ENCODE measurements at places on chromosomes 2 and 18.

DNA sequence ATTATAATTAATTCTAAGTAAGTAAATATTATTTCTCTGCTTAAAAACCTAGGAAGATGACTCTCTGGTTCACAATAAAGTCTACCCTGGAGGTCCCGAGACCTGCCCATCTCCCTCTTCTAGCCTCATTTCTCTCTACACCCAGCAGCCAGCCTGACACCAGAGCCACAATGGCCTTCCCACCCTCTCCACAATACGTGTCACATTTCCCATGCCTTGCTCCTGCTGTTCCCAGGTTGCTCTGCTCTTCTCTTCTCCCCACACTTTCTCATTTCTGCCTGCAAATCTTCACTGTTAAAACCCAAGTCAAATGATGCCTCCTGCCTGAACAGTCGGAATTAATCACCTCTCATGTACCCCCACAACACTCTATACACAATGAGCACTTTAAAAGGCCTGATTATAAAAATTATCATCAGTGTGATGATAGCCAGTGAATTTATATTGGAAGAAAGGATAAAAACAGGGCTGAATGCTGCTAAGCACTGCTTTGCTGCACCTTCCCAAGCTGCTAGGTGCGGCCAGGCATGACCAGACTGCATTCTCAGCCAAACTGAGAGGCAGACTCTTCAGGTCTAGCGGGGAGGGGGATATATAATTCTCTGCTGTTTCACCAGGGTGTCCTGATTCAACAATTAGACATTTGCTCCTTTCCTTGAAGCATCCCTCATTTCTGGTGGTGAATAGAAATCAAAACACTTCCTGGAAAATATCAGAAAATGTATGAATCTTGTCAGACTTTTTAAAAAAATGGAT is 160.6 kb downstream of the DTNA start:
- no peak for DNase-seq

- DNase-seq = no peak
Observed at GRCh38 chr18:24246143-24246542, 107.3 kb downstream of the CABYR start.

GRCh38 chr2:217363470-217363869 is 503.6 kb upstream of the TNP1 start:
- DNase-seq = no peak

- DNase-seq = no peak
Observed at GRCh38 chr2:219969508-219969907, 342.1 kb downstream of the SLC4A3 start.

DNA sequence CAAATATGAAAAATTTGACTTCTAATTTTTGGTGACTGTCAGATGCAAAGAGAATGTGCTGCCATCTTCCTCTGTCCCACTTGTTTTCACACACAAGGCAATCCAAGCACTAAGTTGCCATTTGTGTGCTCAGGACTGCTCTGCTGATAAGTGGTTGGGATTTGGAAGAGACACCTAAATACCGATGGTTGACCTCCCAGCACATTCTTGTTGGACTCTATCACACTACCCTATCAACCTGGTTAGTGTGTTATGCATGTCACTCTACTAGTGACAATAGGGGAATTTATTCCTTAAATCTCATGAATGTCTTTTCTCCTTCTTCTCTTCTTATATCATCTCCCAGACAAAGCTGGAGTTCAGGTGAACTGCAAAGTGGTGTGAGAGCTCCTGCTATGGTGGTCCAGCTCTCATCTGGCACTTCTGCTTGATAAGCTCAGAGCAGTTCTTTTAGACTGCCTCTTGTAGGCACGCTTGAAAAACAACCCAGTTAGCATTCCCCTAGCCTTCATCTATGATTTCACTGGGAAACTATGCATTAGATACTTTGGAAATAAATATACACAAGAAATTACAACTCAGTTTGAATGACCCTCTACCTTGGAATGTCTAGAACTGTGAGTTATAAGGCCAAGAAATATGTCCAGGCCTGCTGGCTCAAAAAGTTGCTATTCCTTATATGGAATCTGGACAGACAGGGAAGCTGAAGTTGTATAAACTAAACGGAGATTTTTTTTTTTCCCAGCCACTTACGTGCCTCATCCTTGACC is 404.8 kb downstream of the MEIS1 start:
- DNase-seq = no peak

DNA sequence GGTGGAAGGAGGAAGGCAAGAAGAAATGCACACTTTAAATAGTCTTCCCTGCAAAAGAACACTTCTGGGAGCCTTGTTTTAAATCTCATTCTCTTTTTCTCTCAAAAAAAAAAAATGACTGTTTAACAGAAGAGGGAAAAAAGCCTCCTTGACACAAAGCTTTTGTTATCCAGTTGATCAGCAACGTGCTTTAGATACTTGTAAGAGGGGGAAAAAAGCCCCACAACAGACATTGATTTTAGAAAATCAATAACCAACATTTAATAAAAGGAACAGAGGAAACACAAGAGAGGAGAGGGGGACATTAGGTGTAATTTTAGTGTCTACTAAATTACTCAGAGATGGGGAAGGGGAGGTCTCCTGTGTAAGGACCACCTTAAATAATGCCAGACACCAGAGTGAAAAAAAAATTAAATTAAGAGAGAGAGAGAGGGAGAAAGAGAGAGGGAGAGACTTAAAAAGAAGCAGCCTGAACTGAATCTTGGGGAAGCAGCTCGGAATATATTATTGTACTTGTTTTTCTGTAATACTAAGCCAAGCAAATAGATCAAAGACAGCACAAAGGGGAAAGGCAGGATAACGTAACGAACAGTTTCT is 4.7 kb downstream of the ZEB2 start:
- DNase-seq = no peak

GRCh38 chr2:211055438-211055837 is 499.0 kb downstream of the CPS1 start:
- no peak for DNase-seq

- no peak for DNase-seq
Observed at GRCh38 chr2:42252464-42252863, 83.3 kb downstream of the EML4 start.

DNA sequence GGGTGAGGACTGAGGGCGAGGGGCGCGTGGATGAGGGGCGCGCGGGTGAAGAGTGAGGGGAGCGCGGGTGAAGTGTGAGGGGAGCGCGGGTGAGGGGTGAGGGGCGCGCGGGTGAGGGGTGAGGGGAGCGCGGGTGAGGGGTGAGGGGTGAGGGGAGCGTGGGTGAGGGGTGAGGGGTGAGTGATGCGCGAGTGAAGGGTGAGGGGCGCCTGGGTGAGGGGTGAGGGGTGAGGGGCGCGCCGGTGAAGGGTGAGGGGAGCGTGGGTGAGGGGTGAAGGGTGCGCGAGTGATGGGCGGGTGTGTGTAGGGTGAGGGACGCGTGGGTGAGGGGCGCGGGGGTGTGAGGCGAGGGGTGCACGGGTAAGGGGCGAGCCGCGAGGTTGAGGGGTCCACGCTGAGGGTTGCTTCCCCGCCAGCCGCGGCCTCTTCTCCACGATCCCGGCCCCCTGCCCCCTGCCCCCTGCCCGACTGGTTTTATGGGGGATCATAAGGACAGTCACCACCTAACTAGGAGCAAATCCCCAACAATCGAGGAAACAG is 1.1 kb upstream of the SLC66A2 start:
- no peak for DNase-seq

DNA sequence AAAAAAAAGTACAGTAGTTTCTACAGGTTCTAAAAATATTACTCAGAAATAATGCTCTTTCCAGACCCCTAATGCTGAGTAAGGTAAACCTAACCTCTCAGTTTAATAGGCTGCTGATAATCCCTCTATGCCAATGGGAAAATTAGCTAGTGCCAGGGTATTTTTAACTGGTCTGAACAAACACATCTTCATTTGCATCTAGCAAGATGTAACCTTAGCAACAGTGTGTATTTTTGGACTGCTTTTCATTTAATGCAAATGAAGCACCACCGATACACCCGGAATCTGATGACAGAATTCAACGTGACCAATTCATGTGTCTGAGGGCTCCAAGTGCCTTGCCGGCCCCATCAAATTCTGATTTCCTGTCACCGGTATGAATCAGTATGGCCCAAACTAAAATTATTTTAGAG is 47.4 kb upstream of the CYRIA start:
- DNase-seq = no peak
